T-helper 17 cell (primary cell): ENCODE measurements at places on chromosomes 11 and 22.

DNA sequence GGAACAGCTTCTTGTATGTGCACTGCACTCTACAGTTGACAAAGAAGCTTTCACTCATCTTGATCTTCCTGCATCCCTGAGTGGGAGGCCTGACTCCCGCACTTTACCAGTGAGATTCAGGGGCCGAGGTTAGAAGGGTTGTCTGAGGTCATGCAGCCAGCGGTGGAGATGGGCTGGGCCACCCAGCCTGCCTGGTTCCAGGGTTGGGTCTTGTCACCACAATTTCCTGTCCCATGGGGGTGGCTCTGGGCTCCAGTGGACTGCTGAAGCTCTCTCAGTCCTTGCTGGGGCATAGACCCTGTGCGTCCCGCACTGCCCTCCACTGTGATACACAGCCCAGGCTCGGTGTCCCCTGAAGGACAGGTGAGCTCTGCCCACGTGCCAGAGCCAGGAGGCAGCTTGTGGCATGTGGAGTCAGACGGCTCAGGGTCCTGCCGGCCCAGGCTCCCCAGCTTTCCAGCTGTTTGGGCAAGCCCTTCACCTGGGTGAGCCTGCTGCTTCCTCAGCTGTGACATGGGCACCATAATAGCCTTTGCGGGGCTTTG is 6.9 kb upstream of the MYO7A start:
- H3K27me3 ChIP-seq = no peaks in the 10 kb centered on the region
- H3K4me3 ChIP-seq = no peak overlapping the region
- H3K4me1 ChIP-seq = peaks cover 3% of the 10 kb centered on the region
- DNase-seq = no peak

- no peak for DNase-seq
- peak overlapping the region; percentile 93 for H3K27ac ChIP-seq
- H3K36me3 ChIP-seq = no peaks in the 10 kb centered on the region
- peaks cover 80% of the 10 kb centered on the region for H3K4me1 ChIP-seq
Measured at GRCh38 chr22:23218867-23219251, 38.5 kb downstream of the BCR start.

DNA sequence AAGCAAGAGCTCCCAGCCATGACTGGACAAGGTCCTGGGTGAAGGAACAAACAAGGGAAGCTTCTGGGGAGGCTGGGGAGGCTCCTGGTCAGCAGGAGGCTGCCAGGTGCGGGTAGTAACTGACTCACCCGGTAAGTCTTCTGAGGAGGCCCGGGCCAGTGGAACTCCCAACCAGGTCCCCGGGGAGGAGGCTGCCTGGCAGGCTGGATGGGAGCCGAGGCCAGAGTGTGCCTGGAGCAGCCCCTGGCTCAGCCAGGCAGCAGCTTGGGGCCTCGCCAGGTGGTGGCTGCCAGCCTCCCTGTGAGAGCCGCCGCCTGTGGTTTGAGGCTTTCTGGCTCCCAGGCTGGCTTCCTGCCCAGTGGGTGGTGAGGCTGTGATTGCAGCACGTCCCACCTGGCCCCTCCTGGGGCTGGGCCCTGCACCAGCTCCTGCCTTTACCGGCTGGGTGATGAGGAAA is 46.2 kb downstream of the IGF2 start:
- peak; percentile 42 for DNase-seq
- peaks cover 10% of the 10 kb centered on the region for H3K27me3 ChIP-seq
- H3K4me1 ChIP-seq = peaks cover 17% of the 10 kb centered on the region
- peak overlapping the region; percentile 62 for H3K27ac ChIP-seq

- no peak overlapping the region for H3K27ac ChIP-seq
- peaks cover 4% of the 10 kb centered on the region for H3K4me1 ChIP-seq
- H3K4me3 ChIP-seq = no peak overlapping the region
- H3K27me3 ChIP-seq = peaks cover 73% of the 10 kb centered on the region
- DNase-seq = no peak
Measured at GRCh38 chr11:120109531-120109930, 28.4 kb downstream of the TRIM29 start.

GRCh38 chr22:39220890-39221850 is 23.6 kb downstream of the PDGFB start:
- H3K36me3 ChIP-seq = peaks cover 3% of the 10 kb centered on the region
- no peaks in the 10 kb centered on the region for H3K27me3 ChIP-seq
- H3K4me3 ChIP-seq = no peak overlapping the region
- H3K4me1 ChIP-seq = peaks cover 7% of the 10 kb centered on the region
